ENCODE measurements at places on chromosomes 3 and 15.

GRCh38 chr3:126320517-126321293, 36.5 kb downstream of the KLF15 start:
- DNase-seq: no peak

GRCh38 chr3:137165117-137165806, 207.5 kb downstream of the IL20RB start:
- DNase-seq: no peak

- DNase-seq: peak; percentile 97
Observed at GRCh38 chr3:112642912-112643506, 2.1 kb upstream of the CCDC80 start.

- no peak for DNase-seq
Observed at GRCh38 chr3:157632075-157632474, 128.9 kb upstream of the VEPH1 start.

- peak; percentile 70 for DNase-seq
Observed at GRCh38 chr3:143329567-143330211, 210.1 kb downstream of the CHST2 start.

DNA sequence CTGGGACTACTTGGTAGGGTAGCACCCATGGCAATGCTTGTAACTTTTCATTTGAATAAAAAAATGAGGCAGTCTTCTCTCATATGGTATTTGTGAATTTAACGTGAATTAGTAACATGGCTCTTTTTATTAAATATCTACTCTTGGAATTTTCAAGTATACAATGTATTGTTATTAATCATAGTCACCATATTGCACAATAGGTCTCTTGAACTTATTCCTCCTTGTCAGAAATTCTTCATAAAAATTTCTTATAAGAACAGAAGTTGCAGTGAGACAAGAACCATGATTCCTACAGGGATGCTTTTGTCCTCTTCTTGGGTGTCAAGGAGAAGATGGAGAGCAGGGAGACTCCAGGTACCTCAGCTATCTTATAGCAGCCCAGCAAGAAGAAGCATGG, 203.8 kb upstream of the FEZF2 start:
- no peak for DNase-seq

GRCh38 chr3:177946936-177947335, 589.3 kb upstream of the KCNMB2 start:
- DNase-seq: no peak

DNA sequence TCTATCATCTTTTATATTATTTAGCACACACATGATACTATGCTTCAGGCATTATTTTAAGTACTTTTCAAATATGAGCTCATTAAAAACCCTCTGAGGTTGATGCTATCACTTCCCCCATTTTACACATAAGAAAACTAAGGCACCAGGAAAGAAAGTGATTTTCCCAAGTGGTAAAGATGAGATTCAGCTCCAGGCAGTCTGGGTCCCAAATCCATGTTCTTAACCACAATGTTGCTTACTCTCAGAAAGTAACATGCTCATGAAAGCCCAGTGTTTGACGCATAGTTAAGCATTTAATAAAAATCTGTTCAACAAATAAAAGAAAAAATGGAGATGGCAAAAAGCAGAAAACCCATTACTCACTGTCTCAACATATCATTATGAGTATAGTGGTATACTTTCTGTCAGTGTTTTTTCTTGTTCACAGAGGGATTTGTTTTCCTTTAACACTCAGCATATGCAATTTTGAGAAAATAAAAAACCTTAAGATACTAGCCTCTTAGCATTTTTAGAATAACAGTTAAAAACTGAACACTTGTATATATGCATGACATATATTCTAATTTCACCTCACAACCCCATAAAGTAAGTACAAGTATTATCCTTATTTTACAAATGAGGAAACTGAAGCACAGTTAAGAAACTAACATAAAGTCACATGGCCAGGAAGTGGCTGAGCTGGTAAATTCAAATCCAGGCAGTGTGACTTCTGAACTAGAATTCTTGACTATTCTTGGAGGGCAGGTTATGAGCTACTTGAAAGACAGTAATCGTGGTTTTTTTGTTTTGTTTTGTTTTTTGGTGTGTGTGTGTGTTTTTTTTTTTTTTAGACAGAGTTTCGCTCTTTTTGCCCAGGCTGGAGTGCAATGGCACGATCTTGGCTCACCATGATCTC, 10.4 kb downstream of the PEAK1 start:
- DNase-seq: no peak

GRCh38 chr3:41519746-41520145, 320.4 kb downstream of the CTNNB1 start:
- no peak for DNase-seq

GRCh38 chr3:172134352-172134751, 95.0 kb downstream of the FNDC3B start:
- no peak for DNase-seq

DNA sequence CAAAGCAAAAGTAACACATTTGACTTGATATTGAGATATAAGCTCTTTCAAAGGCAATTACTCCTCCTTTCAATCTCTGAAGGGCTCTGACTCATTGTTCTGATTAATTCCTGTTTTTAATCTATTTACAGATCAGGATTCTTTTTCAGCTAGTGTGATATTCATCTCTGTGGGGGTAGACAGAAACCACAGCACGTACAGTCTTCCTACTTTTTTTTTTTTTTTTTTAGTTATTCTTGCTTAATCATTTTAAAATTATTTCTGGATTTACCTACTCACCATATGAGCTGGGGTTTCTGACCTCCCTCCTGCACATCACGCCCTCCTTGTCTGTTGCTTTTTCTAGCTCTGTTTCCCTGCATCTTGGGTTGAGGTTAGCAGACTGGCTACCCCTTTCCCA, 1.4 kb downstream of the CNTN3 start:
- DNase-seq: no peak

- no peak for DNase-seq
Observed at GRCh38 chr3:128493570-128494366, 767 bp upstream of the GATA2 start.

All from kidney (tissue), 22 donors.